ENCODE measurements at places on chromosomes 4 and X.

DNA sequence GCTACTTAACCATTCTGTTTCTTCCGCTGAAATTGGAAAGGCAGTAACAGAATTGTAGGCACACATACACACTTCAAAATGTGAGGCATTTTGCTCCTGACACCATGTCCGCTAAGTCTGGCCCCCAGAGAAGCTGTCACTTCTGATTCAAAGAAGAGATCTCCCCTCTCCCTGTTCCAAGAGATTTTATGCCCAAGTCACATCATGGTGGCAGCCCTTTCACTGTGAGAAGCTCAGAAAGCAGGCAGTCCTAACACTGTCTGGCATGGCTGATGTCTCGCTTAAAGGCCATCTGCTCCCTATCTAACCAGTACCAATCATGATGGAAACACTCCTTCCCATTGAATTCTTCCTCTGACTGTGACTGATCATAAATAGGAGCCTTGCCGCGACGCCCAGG lies 83.9 kb downstream of the BEND2 start:
- no peak for DNase-seq

DNA sequence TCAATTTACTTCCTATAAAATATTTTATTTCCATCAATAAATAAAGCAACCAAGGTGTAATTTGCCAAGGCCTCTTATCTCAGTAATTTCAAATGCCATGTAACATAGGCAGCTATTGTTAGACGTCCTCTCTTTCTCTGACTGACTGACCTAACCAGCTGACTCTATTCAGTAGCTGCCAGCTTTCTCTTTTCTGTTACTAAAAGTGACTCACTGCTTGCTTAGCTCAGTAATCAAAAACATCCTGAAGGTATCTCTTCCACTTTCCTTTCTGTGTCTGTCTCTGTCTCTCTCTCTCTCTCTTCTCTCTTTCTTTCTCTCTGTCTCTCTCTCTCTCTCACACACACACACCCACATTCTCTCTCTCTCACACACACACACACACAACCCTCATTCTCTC lies 134.2 kb downstream of the SPOCK3 start:
- no peak for DNase-seq

- no peak for DNase-seq
These were observed 35.9 kb upstream of the MSANTD1 start for GRCh38 chr4:3213106-3213425.

DNA sequence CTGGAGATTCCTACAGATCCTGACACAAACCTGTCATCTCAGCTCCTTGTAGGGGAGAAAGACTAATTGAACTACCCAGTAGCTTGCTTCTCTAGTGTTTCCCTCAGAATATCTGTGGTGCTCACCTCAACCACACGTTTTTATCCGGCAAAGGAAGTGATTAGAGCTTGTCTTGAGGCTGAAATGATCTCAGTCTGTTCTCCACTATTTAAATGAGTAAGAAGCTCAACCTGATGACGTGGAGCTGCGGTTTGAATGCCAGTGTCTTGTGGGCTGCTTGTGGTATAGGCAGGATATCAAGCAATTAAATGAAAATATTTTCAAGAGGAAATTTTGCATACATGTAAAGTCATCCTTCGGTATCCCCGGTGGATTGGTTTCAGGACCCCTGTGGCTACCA lies 270.2 kb downstream of the TLL1 start:
- DNase-seq: no peak

GRCh38 chr4:92658318-92658717 lies 354.6 kb downstream of the GRID2 start:
- no peak for DNase-seq

GRCh38 chr4:7420661-7421040 lies 14.1 kb downstream of the PSAPL1 start:
- DNase-seq: no peak

GRCh38 chr4:158376106-158376840 lies 145.4 kb upstream of the RXFP1 start:
- no peak for DNase-seq

DNA sequence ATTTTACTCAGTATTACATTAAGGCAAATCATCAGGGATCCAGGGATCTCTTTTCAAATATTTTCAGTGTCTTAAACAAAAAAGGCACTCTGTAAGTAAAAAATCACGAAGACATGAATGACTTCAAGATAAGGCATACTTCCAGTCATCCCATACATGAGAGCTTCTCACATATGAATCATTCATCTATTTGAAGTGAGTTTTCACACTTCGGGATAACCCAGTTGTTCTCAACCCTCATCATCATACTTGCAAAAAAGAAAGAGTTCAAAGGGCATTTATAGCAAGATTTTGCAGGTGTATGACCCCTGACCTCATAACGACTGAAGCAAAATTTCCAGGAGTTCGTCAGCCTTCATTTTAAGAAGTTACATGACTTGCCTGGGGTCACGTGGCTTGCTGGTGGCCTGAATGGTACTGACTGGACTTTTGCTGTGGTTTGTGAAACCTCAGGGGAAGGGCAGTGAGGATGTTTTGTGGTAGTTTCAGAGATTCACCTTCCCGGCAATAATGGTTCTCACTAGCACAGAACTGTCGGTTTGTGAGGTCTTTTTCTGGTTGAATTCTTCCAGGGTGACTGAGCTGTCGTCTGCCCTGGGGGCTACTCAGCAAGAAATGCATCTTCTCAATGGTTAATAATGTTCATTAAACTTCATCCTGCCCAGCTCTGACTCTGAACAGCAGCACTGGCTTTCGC lies 115.8 kb upstream of the SHISA3 start:
- DNase-seq: no peak

DNA sequence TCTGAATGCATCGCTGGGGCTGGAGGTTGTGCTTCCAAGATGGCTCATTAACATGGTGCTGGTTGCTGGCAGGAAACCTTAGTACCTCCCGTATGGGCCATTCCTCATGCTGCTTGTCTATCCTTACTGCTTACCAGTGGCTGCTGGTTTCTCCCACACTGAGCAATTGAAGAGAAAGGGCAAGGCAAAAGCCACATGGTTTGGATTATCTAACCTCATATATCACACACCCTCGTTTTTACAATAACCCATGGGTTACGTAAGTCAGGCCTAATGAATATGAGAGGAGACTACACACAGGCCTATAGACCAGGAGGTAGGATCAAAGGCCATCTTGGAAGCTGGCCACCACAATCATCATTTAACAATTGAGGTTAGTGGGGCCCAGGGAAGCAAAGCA lies 141.8 kb upstream of the EDNRA start:
- no peak for DNase-seq

- DNase-seq: no peak
These were observed 68.6 kb downstream of the RGS12 start for GRCh38 chr4:3361406-3361805.

DNA sequence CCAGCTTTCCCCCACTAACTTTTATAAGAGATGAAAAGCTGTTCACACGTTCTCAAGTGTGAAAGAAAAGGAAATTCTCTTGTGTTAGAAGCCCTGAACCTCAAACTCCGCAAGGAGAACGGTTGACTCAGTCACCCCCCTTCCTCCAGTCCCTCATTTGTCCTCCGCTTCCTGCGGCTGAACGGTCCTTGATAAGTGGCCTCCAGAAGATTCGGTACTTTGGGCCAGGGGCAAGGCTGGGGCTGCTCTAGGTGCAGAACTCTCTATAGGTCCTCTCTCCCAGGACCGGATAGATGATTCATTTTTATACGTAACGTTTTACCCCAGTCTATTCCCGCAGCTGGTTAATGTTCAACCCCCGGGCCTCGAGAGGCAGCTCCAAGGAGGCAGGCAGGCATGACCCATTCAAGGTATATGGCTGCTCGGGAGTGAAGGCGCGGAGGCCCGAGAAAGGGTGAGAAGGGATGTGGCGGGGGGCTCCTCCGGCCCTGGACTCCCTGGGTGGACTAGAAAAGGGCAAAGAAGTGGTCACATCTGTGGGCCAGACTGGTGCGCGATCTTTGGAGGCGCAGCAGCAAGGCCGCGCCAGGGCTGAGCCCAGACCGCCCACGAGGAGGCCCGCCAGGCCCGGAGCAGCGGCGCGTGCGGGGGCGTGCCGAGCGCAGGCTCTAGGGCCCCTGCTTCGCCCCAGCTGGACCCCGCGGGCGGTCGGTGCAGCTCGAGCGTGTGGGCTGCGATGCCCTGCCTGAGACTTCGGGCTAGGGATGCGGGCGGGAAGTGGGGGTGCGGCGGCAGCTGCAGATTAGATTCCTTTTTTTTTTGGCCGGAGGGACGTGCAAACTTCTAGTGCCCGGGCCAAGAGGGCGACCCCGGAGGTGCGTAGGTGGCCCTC lies 11.7 kb downstream of the PITX2 start:
- DNase-seq: no peak

DNA sequence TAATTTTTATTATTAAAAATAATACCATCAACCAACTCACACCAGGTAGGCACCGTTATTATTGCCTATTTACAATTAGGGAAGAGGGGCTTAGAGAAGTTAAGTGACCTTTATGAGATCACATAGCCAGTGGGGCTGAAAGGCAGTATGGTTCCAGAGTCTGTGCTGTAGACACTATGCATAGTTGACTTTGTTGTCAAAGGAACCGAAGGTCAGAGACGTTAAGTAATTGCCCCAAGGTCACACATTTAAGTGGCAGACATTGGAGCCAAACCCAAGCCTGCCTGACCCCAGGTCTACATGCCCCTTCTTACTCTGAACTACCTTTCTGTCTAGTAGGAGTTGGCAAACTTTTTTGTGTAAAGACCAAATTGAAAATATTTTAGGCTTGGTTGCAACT lies 36.4 kb downstream of the RHOH start:
- DNase-seq: no peak

DNA sequence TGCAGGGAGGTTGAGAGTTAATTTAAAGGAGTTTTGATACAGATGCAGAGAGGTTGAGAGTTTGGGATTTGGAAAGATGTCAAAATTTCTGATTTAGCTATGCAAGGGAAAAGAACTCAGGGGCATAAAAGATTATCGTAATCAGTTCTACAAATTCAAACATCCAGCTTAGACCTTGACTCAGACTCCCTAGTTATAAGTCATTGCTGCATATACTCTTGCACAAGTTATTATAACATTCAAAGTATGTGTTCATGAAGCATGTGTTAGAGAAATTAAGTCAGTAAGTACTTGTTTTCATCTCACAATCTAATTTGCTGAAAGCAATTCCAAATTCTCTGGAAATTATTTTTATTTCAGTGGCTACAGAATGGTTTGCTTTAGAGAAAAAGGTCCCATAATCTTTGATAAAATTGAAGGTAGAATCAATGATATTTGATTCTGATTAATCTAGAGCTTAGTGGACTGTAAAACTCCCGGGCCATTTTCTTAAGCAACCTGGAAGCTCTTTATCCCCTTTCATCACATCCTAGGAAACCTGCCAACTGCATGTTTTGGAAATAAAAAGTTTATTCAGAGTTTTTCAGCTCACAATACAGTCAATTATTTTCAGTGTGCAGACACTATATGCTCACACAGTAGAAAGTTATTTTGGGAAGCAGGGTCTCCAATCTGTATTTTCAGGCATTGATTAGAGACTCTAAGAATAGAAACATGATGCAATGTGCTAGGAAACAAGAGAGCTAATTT lies 132.9 kb upstream of the SPANXC start:
- no peak for DNase-seq

DNA sequence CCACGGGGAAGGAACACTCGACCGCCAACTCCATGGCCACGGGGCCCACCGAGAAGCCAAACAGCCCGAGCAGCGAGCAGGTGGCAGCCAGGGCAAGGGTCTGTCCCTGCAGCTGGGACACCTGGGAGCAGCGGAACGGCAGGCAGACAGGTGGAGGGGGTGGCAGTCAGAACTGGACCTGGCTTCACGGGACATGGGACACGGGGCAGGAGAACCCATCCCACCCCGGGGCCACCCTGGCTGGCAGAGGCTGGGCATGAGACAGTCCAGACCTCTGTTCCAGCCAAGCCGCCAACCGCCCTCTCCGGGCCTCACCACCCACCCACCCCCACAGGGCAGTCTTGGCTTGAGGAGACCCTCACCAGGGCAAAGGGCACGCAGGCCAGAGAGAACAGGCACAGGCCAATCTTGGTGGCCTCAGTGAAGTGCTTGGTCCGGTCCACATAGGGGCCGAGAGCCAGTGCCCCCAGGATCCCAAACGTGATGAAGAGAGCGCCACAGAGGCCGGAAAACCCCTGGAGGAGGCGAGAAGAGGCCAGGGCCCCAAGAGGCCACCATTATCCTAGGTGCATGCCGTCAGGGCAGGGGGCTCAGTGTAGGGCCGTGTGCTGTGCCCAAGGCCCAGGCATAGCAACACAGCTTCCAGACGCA lies 5.6 kb downstream of the SLC49A3 start:
- DNase-seq: no peak

- DNase-seq: no peak
These were observed 238.4 kb upstream of the TAPT1 start for GRCh38 chr4:16464651-16465050.

DNA sequence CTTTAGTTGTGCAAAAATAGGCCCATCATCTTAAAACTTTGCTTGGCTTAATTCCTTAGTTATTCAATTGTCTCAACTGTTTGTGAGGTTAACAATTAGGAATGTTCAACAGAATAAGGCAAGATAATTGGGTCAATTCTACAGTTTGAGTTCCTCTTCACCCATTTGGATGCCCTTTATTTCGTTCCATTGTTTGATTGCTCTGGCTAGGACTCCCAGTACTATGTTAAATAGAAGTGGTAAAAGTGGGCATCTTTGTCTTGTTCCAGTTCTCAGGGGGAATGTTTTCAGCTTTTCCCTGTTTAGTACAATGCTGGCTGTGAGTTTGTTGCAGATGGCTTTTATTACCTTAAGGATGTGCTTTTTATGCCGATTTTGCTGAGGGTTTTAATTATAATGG lies 761.5 kb upstream of the GRIA3 start:
- DNase-seq: no peak

- DNase-seq: no peak
These were observed 107.6 kb upstream of the BMPR1B start for GRCh38 chr4:94650134-94650495.

DNA sequence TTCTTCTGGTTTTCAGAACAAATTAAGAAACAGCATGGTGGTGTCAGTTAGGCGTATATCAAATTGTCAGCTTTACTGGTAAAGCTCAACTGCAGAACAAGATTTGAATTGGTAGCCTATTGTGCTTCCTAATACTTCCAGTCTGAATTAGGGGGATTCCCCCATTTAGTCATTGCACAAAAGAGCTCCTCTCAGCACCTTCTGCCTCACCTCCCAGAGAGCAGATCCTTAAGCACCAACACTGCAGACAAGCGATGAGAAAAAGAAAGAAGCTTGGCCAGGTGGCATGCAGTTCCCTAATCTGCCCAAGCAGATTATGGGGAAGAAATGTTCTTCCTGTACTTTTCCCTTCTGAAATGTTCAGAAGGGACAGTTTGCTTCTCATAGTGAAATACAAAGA lies 9.2 kb downstream of the MAP9 start:
- DNase-seq: no peak

DNA sequence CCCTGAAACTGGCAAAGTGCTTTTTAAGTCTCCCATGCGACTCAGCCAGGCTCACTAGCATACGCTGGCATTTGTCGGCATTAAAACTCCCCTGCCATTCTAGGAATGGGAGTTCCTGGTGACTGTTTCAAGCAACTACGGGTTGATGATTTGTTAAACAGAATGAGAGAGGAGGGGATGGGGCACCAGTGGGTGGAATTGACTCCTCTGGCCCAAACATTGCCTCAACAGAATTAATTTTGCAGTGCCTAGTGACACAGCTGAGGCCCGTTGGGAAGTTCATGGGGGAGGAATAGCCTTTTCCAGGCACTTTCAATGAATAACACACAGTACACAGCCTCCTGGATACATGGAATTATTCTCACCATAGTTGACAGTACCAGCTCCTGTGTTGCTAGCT lies 30.1 kb downstream of the NEUROG2 start:
- no peak for DNase-seq

All from stimulated activated naive CD4-positive, alpha-beta T cell (primary cell).